ENCODE measurements at places on chromosomes 6 and 20.

- no peak for DNase-seq
Measured at GRCh38 chr20:38842558-38842981, 37.1 kb downstream of the PPP1R16B start.

GRCh38 chr6:10979603-10980002, 64.5 kb downstream of the ELOVL2 start:
- DNase-seq: no peak

- no peak for DNase-seq
Measured at GRCh38 chr6:77368660-77369313, 94.5 kb downstream of the HTR1B start.

DNA sequence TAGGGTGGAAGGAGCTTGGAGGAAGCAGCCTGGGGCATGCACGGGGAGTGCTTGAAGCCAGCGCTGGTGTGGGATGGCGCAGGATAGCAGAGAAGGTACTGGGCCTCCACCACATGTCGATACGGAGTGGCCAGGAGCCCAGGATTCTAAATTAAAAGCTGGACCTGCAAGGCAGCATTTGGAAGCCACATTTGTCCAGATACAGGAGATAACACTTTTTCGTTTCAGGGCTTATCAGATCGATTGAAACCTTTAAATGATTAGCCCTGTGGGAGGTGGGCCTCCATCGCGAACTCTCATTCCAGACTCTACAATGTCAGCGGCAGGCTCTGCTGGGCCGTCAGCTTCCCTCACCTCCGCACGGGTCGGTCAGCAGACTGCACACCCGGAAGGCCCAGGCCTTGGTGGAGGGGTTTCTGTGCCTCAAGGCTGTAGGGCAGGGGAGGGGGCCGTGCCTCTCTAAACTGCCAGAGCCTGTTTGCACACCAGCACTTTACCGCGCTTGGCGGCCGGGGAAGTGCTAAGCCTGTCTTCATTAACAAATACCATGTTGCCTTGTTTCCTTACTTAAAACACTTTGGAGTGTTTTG, 17.9 kb downstream of the EDN3 start:
- no peak for DNase-seq

GRCh38 chr6:116497113-116497676, 14.2 kb upstream of the CALHM5 start:
- DNase-seq: no peak

DNA sequence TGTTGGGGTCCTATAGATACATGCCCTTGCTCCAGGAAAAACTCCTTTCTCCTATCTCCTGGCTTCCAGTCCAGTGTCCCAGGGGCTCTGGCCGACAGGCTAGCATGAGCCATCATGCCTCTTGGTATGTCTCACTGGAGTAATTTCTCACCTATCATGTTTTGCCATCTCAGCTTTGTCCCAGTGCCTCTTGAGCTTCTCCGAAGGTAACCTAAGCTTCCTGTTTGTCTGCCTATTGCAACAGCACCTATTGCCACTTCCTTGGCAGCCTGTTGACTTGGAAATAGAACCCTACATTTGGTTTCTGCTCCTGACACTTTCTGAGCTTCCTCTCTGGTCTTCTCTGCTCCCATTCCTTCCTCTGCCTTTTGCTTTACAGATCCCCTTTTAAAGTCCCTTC, 197.7 kb downstream of the KCNQ5 start:
- no peak for DNase-seq

DNA sequence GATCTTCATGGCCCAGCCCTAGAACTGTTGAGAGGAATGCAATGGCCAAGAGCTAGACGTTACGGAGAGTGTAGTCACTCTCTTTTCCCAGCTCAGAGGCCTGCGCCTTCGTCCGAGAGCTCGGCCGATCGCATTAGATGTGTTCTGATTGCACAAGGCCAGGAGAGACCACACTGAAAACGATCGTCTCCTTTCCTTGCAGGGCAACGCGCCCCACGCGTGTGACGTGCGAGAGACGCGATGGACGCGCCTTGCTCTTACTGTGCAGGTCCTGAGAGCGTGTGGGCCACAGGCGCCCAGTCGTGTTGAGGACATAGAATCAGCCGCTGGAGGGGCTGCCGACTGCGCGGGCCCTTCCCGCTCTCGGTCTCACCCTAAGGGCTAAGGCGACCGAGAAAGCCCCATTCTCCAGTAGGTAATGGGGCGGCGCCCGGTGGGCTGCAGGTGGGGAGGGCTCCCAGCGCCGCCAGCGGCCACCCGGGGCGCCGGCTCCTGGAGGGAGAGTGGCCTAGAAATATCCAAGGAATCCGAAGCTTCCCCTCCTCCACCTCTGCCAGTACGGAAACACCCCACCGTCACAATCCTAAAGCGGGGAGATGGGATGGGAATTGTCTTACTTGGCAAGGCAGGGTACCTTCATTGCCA, 26.9 kb downstream of the TFAP2B start:
- DNase-seq: no peak

DNA sequence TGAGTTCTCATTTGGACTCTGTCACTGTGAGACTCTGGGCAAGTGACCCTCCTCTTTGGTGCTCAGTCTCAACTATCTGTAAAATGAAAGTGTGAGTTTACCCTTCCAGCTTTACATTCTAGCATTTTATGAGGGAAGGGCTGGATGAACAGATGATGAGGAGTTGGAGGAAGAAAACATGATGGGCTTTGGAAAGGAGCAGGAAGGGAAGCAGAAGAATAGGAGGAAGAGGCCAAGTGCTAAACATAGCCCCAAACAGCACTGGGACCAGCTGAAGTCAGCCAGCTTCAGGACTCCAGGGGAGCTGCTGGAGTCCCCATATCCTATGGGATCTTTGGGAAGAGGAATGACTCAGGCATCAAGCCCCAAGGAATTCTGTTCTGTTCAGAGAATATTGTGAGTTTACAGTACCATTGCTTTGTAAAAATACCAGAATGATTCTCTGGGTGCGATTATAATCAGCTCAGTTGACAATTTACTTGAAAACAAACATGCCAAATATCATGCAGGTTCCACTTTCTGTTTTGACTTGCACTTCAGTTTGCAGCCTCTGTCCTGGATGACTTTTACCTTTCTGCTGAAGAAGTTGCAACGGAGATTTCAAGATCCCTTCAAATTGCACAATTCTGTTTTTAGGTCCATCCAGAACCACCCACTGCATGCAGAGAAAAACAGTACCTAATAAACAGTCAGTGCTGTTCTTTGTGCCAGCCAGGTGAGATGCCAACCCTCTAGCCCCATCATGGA, 3.2 kb downstream of the CD40 start:
- DNase-seq: no peak
